ENCODE measurements at places on chromosomes 3 and 15.

DNA sequence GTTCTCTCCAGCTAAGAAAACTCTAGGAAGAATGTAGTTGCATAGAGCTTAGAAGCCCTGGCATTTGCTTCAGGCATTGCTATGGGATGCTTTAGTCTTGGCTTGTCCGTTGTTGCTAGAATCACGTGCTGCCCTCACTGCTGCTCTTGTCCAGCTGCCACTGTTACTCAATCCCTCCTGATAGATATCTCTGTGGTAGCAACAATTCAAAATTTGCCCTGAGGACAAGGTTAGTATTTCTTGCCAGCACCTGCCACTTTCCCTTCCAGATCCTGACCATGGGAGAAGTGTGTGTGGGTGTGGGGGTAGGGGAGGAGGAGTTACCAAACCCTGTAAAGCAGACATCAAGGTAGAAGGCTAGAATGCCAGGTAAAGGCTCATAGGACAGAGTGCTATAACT is 113.8 kb downstream of the PPM1L start:
- no peak for DNase-seq

DNA sequence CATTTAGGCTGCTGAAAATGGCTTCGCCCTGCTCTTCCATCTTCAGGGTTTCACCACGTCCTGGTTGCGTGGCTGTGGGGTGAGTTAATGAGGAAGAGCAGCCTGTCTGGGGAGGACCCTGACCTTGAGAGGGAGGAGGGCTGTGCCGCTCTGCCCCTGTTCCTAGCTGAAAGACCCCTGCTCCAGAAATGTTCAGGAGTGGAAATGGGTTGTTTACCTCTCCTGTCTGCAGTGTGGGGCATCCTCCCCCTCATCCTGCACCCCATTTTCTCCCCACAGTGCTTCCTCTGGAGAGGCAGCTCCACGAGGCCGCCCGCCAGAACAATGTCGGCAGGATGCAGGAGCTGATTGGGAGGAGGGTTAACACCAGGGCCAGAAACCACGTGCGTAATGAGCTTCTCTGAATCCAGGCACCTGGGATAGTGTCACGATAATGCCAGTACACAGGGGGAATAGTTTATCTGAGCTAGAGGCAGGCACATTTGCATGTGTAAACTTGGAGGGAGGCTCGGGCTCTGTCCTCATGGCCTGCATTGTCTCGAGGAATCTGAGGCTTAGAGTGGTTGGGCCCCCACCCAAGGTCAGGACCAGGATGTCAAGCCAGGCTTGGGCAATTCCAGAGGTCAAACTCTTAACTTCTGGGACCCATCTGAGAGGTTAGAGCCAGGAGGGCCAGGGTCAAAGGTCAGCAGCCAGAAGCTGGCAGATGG is 4.0 kb downstream of the ANKDD1A start:
- DNase-seq: no peak

DNA sequence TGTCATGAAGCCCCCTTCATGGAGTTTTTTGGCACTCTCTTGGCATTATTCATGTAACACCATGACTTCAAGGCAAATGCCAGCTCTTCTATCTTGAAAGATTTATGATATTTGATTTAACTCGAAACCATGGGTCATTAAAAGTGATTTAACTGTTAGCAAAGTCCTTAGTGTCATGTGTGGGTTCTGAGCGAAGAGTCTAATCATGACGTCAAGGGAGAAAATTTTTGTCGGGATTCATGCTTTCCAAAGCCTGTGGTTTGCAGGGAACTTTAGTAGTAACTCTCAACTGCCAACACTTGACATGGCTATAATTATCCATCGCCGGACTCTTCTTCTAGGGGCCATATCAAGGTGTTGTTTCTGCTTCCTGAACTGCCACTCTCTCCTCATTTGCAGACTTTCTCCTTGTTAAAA is 11.5 kb downstream of the GXYLT2 start:
- no peak for DNase-seq

DNA sequence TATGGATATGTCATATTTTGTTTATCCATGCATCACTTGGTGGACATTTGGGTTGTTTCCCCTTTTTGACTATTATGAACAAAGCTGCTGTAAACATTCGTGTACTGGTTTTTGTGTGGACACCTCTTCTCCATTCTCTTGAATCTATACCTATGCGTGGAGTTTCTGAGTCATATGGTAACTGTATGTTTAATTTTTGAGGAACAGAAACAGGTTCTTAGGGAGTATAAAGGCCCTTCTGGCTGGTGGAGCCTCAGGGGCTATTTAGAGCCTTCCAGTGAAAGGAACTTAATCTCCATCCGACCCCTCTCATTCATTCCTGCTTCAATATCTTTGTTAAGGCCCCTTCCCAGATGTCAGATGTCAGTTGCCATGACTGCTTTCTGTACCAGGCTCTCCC is 14.1 kb upstream of the CTXND1 start:
- no peak for DNase-seq

DNA sequence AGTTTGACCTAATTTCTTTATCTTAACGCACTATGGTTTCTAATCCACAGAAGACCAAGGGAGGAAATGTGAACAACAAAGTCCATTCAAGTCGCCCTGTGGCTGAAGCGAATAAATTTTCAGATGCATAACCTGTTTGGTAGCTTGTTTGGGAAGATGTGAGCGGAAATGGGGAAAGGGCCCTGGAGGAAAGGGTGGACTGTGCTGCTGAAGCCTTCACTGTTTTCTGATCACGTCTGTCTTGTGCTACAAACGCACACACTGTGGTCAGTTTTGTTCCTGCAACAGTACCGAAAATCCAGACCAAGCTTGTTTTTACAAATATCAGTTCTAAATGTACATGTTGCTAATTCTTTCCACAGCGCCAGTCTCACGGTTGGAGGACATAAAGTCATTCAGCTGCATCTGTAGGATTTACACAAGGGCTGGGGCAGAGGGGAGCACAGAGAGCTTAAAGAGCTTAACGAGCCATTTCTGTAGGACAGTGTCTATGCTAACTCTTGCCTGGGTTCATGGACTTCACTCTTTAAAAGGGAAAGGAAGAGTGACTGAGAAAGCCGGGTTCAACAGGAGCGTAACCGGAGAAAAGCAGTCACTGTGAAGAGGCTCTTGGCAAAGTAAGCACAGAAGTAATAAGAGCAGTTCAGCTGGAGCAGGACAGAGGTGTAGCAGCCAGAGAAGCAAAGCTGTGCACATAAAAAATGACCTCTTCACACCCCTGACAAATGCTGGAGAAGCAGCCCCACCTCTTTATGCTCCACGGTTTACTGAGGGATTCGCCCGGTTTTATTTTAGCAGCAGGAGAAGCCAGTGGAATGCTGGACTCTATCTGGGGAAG is 66.6 kb downstream of the USF3 start:
- no peak for DNase-seq

- DNase-seq: no peak
Observed at GRCh38 chr15:81093961-81094360, 40.1 kb upstream of the CFAP161 start.

- DNase-seq: no peak
Observed at GRCh38 chr3:100104442-100104798, 9.9 kb downstream of the FILIP1L start.

DNA sequence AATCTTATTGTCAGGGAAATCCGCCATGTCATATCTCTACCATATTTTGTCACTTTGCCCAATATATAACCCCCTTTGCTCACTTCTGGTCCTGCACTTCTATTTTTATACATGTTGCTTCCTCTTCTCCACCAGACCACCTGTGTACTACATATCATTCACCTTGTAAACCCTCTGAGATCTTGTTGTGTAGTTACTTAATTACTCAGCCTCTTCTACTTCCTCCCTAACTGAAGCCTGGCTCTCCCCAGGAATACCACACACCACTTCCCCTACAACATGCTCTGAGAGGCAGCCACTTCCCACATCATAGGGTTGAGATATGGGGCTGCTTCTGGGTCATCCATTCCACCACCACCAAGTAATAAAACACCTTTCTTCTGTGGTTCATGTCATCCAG is 10.0 kb downstream of the HEXA start:
- no peak for DNase-seq

GRCh38 chr15:74505837-74506514 is 35.0 kb upstream of the ARID3B start:
- no peak for DNase-seq

DNA sequence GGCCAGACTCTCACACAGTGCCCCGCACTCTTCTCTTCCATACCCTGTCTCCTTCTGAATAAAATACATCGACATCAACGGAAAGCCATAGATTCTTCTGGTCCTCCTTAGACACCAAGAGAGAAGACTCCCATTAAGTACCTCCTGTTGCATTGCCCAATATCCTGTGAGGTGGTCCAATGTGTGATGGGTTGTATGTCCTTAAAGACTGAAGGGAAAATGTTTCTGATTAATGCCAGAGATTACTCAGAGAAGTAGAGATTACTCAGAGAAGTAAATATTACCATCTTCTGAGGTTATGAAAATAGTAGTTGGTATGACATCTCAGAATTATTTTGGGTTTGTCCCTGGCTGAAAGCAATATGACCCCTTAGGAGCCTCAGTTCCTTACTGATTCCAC is 60.8 kb upstream of the GALNT15 start:
- no peak for DNase-seq

DNA sequence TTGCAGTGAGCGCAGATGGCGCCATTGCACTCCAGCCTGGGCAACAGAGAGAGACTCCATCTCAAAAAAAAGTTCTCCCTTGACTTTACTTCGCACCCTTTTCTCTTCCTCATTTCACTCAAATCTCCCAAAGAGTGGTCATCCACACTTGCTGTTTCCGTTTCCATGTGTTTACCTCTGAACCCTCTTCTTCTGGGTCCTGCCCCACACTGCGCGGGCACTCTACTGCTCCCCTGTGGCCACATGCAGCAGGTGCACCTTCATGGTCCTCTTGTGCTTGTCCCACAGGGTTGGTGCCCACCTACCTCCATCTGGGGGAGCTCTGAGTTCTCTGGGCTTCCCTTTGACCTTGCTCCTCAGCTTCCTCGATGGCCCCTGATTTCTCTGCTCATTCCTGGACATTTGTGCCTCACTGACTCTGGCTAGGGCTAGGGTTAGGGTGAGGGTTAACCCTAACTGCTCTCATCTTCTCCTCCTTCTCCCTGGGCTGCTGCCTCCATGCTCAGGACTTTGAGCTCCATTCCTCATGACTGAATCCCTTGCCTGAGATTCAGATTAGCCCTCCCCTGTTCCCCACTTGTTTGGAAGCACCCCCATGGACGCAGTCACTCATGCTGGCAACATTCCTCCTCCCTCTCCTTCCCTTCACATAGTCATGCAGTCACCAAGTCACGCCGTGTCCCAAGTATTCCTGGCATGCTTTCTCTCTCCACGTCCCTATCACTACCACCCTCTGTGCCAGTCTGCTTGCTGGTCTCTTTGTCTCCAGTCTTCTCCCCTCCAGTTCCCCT is 26.6 kb upstream of the KY start:
- peak; percentile 26 for DNase-seq

- DNase-seq: no peak
Observed at GRCh38 chr3:45986303-45986982, 9.2 kb downstream of the FYCO1 start.

DNA sequence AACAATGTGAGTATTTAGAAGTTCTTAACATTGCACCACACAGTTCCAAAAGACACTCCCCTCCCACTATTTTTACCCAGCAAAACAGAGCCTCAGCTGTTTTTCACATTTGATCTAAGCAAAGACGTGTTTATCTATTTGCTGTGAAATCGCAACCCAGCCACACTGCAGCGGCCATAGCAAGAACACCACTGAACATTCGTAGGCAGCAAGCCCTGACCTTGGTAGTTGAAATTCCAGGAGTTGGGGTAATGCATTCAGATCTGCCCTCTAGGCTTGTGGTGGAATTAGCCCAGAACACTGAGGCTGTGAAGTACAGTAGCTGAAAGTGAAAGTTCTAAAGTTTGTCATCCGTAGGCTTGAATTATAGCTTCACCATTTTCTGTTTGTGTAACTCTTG is 17.1 kb upstream of the SLC24A5 start:
- no peak for DNase-seq

- no peak for DNase-seq
Observed at GRCh38 chr3:195236801-195237570, 34.0 kb downstream of the XXYLT1 start.

GRCh38 chr3:195546130-195546560 is 3.0 kb upstream of the PPP1R2 start:
- DNase-seq: peak; percentile 15

GRCh38 chr15:77901251-77901881 is 176.1 kb downstream of the TBC1D2B start:
- no peak for DNase-seq

DNA sequence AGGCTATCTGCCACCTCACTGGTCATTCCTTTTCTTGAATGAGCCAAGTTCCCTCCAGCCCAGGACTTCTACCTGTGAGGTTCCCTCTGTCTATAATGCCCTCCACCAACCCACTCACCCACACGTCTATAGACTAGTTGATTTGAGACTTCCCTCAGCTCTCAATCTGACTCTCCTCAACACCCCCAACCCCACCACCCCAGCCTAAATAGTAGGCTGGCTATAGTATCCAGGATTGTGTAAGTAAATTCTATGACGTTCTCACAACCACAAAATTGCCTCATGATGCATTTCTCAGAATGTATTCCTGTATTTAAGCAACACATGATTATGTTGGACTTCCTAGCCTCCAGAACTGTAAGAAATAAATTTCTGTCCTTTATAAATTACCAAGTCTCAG is 2.2 kb downstream of the PLSCR1 start:
- DNase-seq: no peak

- DNase-seq: no peak
Observed at GRCh38 chr3:168933614-168934013, 729.9 kb downstream of the MECOM start.

DNA sequence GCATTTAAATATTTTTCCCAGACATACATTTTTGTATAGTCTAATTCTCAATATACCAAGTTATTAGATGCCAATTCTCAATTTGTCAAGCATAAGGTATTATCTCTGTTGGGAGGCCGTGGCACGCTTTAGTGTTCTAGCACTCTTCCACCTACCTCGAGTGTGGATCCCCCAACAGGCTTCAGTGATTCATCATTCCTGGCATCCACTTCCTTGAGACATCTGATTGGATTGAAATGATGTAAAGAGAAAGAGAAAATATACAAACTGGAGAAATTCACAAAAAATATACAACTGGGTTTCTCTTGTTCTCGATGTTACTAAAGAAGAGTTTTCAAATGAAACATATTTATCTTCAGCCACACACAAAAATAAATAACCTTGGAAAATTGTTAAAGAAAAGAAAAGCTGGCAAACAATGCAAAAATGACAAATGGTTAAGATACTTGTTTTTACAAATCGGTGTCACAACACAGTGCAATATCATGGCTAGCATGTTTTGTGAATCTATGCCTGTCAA is 218.0 kb upstream of the CDIN1 start:
- no peak for DNase-seq

- no peak for DNase-seq
Observed at GRCh38 chr3:88093266-88093665, 34.2 kb downstream of the ZNF654 start.

- DNase-seq: no peak
Observed at GRCh38 chr3:8218353-8218940, 283.2 kb upstream of the LMCD1 start.

DNA sequence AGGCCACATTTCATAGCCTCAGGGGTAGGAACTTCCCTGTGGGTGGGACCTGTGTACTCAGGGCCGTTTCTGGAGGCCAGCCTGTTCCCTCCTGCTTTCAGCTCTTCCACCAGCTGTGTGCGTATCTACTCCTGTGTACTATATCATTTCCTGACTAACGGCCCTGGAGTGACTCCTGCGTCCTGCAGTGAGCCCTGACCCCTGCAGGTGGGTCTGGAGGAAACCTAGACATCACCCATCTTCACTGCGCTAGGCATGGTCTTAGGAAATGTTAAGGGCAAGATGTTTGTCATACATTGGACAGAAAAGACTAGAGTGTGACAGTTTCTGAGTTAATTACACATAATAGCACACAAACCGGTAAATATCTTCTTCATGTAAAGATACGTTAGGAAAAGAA is 297.3 kb downstream of the GABRB3 start:
- no peak for DNase-seq

- no peak for DNase-seq
Observed at GRCh38 chr3:188627652-188628051, 473.7 kb downstream of the LPP start.

Data from occipital lobe (tissue), 3 donors.